Stimulated activated CD8-positive, alpha-beta memory T cell treated with anti-CD3 and anti-CD28 coated beads, Interleukin-4, amount 100 ng/mL, for 48 hours (primary cell): ENCODE measurements at places on chromosomes 3 and 15.

- no peak for DNase-seq
Measured at GRCh38 chr3:4543110-4543509, 50.0 kb downstream of the ITPR1 start.

- no peak for DNase-seq
Measured at GRCh38 chr15:38504680-38505467, 50.9 kb downstream of the FAM98B start.

DNA sequence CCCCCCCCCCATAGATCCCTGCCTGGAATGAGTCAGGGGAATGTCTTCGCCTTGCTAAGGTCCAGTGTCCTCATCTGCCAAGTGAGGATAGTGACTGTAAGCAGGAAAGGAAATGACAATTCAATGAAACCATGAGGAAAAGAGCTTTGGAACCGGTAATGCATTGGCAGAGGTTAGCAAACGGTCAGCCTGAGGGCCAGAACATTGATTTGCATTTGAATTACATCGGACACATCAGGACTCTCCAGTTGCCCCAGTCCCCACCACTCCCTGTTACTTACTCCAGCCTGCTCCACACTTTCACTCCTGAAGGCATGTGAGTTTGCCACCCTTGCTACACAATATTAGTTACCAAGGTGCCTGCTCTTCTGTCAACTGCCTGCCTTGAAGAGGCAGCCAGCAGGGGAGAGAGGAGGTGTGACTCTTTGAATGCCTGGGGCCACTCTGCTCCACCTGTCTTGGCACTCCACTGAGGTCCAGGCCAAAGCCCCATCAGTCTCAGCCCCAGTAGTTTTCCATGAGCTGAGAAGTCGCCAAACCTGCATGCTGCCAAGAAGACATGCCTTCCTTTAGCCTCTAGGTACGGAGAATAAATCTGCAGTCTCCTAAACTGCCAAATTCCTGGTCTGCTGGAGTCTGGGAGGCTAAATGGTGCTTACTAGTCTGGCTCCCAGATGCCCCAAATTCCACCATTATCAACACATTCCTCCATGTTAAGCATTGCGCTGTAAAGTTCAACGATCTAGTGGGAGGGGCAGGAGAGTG is 191.7 kb upstream of the TLE3 start:
- DNase-seq, result no peak

DNA sequence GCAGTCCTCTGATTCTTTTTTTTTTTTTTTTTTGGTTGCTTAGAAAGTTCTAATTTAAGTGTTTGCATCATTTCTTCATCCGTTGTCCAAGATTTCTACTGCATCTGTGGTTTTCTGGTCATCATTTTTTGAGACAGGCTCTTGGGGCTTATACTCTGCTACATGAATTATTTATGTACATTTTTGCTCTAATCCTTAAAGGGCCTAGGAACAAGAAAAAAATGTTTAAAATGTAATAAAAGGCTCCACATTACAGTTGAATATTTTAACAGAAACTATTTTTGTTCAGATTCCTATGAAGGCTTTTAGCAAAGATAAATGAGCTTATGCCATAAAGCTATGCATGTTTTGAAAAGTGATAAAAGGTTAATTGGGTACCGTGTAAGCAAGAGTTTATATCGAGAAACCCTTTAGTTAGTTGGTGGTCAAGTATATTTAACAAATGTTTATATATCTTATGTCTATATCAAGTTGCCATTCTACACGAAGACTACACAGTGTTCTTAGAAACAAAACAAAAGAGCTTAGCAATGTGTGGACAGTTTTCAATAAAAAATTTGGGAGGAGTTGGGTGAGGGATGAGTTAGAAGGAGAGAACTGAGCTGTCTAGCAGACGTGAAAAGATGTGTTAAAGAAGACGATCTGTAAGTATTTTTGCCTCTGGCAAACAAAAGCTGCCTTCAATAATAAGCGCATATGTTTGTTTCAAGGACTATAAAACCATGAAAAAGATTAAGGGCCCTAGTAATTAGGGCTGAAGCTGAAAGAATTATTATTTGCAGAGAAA is 563.6 kb upstream of the NAALADL2 start:
- DNase-seq, result no peak

GRCh38 chr15:33171202-33171601 is 23.3 kb downstream of the FMN1 start:
- DNase-seq, result no peak

DNA sequence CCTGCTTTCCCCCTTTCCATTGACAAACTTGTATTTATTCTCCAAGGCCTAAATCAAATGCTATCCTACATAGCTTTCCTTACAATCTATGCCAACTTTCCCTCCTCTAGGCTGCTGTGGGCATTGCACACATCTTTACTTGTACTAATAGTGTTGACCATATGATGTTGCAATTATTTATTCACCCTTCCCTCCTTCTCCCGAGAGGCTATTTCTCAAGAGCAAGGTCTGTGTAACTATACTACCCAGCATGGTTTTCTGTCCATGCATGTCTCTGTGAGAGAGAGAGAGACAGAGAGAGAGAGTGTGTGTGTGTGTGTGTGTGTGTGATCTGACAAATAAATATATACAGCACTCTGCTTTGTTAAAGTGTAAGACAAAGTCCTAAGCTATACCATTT is 63.8 kb downstream of the GTPBP8 start:
- DNase-seq, result no peak

DNA sequence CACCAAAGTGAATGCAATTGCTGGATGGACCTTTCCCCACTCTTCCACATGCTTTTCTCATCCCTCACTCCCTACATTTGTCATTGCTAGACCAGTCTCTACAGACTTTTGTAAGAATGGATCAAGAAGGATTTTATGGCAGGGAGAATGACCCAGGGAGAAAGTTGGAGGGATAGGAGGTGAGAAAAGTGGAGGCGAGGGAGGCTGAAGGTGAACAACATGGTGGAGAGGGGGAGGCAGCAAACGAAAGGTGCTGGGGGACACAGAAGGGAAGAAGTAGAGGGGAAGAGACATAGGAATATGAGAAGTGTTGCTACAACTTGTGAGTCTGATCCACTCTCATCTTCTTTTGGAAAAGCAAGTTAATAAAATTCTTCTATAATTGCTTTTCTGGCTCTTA is 24.4 kb upstream of the RTP1 start:
- no peak for DNase-seq

- no peak for DNase-seq
Measured at GRCh38 chr15:59380902-59381610, 8.4 kb upstream of the MYO1E start.

DNA sequence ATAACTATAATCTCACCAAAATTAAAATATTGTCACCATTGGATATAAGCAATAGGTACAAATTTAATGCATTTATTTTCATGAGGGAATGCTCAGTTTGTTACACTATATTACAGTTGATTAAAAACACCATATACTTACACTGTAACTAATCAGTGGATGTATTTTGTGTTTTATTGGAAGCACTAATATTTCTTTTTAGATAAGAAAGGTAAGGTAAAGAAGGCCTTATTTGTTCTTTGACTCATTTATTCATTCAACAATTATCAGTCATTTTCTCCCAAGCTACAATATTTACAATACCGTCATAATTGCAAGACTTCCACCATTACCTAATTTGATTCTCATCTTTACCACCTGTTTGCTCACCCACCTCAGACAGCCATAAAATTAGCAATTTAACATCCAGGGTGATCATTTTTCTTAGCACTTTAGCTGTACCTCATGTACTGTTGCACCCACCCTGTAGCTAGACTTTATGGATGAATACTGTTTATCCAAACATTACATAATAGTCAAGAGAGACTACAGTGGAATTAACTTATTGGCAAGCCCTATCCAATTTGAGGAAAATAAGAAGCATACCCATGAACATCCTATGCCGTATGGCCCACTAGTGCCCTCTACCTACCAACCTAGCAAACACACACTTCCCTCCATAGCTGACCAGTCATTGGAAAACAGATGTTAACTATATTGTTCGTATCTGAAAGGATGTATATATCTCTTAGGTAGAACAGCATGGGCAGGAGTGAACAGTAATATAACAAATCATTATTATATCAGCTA is 229.6 kb downstream of the BBX start:
- DNase-seq, result no peak

DNA sequence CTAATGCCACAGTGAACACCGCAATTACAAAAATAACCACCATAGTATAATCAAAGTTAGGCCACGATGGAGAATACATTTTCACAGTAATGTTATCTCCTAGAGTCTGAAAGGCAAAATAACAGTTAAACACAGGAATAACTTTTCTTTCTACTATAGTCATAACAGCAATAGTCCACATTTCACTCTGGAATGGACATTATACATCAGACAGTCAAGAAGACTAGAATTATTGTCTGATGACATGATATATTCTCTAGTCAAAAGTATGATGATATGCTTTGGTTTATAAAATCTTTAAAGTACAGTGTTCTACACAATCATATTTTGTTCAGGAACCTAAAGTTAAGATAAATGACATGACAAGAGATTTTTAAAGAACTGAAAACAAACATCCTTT is 18.0 kb downstream of the SPPL2A start:
- DNase-seq, result no peak

DNA sequence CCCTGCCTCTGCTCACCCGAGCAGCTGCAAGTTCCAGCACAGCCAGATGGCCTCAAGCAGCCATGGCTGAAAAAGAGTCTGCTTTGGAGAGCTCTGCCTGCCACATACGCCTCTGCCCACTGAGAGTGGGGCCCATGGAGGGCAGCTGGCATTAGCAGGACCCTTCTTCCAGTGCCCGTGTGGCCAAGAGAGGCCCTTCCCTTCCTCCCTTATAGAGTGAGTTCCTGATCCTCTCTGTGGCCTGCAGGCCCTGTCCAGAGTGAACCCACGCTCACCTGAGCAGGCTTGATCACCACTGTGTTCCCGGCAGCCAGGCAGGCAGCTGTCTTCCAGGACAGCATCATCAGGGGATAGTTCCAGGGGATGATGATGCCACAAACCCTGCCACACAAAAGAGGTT is 41.4 kb upstream of the SLC41A3 start:
- no peak for DNase-seq

DNA sequence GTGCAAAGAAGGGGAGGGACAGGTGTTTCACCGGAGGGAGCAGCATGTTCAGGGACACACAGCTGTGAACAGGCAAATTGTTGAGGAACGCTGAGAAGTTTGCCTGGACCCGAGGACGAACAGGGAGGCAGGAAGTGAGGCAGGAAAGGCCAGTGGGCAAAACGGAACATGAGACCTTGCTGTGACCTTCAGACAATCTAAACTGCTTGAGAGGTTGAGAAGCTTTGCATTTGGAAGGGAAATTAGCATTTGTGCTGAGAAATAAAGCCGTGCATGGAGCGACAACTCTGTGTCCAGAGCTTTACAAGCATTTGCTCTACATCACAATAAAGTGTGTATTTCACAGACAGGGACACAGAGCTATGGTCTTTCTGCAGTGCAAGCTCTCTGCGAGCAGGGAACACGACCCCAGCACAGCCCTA is 47.9 kb downstream of the CDC25A start:
- no peak for DNase-seq

GRCh38 chr15:97748576-97748975 is 211.9 kb upstream of the ARRDC4 start:
- DNase-seq, result no peak

DNA sequence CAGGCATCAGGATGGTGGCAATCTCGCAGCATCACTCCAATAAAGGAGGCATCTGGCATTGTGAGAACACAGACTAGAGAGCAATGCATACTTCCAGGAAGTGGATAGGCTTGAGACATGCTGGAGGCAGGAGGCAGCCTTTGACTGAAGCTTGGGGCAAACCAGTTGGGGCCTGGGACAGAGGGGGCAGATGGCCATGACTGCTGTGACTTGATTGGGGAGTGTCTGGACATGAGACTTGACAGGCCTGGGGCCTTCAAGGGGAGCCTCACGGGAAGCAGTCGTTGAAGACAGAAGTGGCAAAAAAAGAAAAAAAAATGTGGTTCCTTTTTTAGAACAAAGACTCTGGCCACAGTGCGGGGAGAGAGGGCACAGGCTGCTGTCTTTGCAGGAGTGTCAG is 44.7 kb upstream of the CHRNA7 start:
- no peak for DNase-seq

DNA sequence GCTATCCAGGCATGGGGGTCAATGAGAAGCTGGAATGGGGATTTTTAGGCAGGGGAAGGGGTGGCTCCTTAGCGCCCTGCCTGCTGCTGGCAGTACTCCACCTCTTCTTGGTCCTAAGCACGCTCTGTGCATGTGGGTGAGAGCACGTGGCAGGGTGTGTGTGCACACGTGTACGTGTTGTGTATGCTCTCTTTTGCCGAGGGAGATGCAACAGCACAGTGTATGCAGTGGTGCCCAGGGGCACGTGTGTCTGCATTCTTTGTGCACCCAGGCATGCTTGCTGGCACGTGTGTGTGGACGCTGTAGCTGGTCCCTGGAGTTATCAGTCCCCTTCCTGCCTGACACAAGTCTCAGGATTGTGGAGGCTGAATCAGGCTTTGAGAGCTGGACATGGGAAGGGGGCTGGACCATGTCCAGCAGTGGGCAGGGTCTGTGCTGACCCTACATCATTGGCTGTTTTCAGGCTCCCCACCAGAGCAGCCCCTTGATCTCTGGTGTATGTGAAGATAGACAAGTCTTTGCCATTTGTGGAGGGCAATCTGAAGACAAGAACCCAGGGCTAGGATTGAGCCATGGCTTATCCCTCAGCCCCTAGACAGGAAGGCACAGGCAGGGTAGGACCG is 1.9 kb upstream of the CAMKV start:
- no peak for DNase-seq

GRCh38 chr3:174439331-174440252 is 419.5 kb upstream of the NAALADL2 start:
- no peak for DNase-seq

DNA sequence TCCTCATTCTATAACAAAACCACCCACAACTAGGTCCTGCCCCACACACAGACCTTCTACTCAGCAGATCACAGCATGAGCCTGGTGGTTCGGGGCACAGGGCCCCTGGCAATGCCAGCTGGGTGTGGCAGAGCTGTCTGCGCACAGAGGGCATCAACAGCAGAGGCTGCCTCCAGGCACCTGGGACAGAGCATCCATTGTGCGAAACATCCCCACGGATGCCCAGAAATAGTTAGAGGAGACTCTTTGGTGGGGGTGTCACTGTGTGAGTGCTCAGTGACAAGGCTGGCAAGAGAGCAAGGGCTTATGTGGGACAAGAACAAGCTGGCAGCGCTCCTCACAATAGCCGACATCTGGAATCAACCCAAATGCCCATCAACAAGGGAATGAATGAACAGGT is 487.4 kb upstream of the PROK2 start:
- no peak for DNase-seq

GRCh38 chr15:62999178-62999577 is 43.4 kb upstream of the TPM1 start:
- no peak for DNase-seq

DNA sequence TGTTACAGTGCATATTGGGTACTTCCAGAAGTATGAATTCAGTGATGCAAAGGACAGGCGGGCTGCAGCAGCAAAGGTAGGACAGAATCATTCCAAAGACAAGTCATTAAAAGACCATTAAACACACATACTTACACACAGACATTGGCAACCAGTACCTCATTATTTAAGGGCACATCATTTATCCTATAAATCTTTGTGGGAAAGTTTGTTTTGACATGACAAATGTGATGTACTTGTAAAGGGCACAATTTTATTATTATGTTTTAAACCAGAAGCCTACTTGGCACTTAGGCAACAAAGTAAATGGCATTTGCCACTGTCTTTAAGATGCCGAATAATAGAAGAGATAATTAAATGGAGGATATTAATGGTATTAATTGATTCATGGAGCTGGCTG is 22.7 kb downstream of the ARIH1 start:
- DNase-seq, result no peak

GRCh38 chr15:78374436-78375393 is 34.6 kb downstream of the CRABP1 start:
- no peak for DNase-seq
